CD8-positive, alpha-beta memory T cell (primary cell): ENCODE measurements at places on chromosomes 3 and 15. TPM values are rescaled to one million over a fixed set of nuclear protein-coding genes. Genes with fewer than 3 reads are reported as not detected.

HGD gene
- 1.1 TPM for total RNA-seq

GOLGA8Q gene
- total RNA-seq, result not detected

DNA sequence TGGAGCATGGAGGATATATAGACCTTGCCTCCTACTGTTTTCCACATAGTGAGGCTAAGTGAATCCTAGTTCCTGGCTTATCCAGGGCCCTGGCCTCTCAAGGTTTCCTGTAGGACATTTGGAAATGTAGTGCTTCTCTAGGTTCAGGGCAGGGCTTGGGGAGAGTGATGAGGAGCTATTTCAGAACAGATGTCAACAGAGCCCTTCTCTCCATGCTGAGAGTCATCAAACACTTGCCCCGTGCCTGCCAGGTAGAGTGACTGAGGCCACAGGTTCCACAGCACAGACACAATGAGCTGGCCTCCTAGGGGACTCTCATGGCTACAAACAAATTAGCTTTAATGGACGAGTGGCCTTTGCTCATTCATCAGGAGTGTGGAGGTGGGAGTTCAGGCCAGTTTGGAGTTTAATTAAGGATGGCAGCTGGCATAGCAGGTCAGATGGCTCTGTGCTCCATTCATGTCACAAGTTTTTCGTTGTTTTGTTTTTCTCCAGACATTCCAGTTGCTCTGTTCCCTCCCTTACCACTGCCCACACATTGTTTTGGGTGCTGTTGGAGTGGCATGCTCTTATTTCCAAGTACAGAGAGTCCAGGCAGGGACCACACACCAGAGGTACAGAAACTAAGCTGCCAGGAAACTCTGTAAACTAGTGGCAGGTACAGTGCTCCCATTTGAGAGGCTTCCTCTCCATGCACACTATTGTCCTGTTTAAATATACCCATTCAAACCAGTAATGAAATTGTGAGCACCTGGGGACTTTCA is 189.8 kb downstream of the RYR3 start:
- no peak overlapping the region for H3K27ac ChIP-seq
- no peaks in the 10 kb centered on the region for H3K4me1 ChIP-seq
- no peaks in the 10 kb centered on the region for H3K27me3 ChIP-seq
- no peak overlapping the region for H3K4me3 ChIP-seq
- DNase-seq, result no peak

GRCh38 chr3:11001020-11001657 is 8.6 kb downstream of the SLC6A1 start:
- no peak for DNase-seq
- H3K4me1 ChIP-seq, result no peaks in the 10 kb centered on the region
- peaks cover under 1% of the 10 kb centered on the region for H3K27me3 ChIP-seq
- H3K36me3 ChIP-seq, result no peaks in the 10 kb centered on the region
